ENCODE measurements at places on chromosomes 11 and 22. TPM values are rescaled to one million over a fixed set of nuclear protein-coding genes. Genes with fewer than 3 reads are reported as not detected.

CARNS1 gene
- 1.9 TPM for total RNA-seq

NXPE1 gene
- total RNA-seq, result not detected

LRRC55 gene
- total RNA-seq, result not detected

IFITM1 gene
- total RNA-seq, result 1,465 TPM

HBB gene
- total RNA-seq, result not detected

CHRDL2 gene
- total RNA-seq, result not detected

SHISA8 gene
- not detected for total RNA-seq

MISFA gene
- 0.67 TPM for total RNA-seq

SELENOH gene
- 181 TPM for total RNA-seq

MYBPC3 gene
- not detected for total RNA-seq

MUC6 gene
- total RNA-seq, result not detected

TST gene
- total RNA-seq, result 3.4 TPM

NCAM1 gene
- total RNA-seq, result 0.42 TPM

Measured in activated CD4-positive, alpha-beta T cell treated with anti-CD3 and anti-CD28 coated beads, Interleukin-2, amount 10 ng/mL, durations not matched to agents 7 days and 5 days (primary cell).